T-helper 2 cell (primary cell): ENCODE measurements at places on chromosomes 5 and 9.

DNA sequence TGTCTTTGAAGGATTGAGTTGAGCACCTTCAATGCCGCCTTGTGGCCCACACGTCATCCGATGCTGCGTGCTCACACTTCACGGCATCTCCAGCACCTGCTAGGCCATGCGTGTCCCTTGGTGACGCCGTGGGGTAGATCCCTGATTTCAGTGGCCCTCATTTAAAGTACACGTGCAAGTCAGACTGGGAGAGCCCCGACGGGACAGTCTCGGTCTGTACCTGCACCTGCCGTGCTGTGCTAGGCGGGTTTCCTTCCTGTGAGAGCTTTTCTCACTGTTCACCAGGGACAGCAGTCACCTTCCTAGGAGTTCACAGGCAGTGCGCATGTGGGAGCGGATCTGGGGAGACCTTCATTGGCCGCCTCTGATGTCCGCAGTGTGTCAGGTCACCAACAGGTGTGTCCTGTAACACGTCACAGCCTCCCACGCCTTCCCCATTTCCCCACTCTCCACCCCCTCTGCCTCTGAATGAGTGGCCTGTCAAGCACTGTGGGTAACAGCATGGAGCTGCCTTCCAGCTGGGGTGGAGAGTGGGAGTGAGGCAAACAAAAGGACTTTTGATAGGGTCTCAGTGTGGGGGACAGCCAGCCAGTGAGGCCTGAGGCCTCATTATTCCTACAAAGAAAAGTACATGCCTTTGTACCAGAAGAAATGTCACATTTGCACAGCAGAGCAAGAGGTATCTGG, 236.4 kb downstream of the FANCC start:
- no peak for DNase-seq

DNA sequence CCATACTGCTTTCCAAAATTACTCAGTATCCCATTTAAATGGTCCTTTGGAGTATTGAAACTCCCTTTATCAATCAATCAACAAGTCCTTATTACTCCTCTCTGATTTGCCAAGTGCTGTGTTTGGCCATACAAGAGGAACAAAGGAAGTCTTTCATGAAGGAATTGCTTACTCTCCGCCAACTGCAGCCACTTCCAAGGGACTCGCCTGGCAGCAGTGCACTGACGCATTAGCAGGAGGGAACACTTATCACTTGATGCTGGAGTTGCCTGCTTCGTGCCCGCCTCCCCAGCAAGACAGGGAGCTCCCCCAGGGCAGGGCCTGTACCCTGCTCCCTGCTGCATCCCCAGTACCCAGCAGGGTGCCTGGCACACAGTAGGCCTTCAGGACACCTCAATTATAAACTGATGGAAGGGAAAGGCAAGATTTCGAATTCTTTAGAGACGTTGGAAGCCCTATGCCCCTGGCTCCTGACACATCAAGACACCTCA, 97.9 kb downstream of the CRB2 start:
- DNase-seq, result no peak

GRCh38 chr9:82363198-82363597, 374.6 kb downstream of the SPATA31D1 start:
- DNase-seq, result no peak

- no peak for DNase-seq
Measured at GRCh38 chr5:27855491-27855890, 817.1 kb upstream of the CDH9 start.

- no peak for DNase-seq
Measured at GRCh38 chr5:174625591-174626350, 98.6 kb upstream of the MSX2 start.

DNA sequence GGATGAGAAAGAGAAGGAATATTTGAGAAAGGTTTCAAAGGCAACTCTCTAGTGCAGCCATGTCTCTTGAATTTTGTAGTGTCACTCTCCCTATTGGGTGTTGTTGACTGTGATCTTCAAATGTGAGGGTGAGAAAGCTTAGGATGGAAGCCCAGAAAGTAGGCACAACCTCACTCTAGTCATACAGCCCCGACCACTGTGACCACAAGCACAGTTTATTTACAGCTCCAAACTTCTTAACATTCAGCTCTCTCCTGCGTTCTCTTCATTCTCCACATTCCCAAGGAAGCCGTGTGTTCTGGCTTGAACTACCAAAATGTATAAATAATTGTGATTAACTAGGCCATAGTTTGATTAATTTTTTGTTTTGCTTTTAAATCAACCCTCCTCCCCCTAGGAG, 542.9 kb downstream of the LRRC70 start:
- no peak for DNase-seq

GRCh38 chr5:132417010-132417439, 47.5 kb downstream of the SLC22A5 start:
- DNase-seq, result no peak

- no peak for DNase-seq
Measured at GRCh38 chr9:121949364-121949763, 143.7 kb downstream of the TTLL11 start.

- no peak for DNase-seq
Measured at GRCh38 chr5:56565644-56566043, 249.7 kb upstream of the MAP3K1 start.

DNA sequence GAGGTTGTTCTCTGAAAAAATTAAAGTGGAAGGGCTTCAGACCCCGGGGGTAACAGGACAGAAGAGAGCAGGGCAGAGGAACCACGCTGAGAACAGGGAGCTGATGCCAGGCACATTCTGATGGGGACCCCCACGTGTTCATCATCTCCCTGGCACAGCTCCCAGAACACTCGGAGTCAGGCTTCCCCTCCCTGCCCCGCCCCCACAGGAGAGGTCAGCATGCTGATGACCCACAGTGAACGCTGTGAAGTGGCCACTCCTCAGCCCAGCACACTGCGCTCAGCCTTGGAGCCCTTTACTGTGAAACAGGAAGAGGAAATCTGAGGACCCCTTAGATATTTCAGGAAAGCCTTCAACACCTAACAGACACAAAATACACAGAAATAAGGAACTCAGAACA, 16.4 kb downstream of the RETREG1 start:
- DNase-seq, result no peak
